Stimulated activated CD4-positive, alpha-beta T cell treated with anti-CD3 and anti-CD28 coated beads, Interleukin-4, amount 100 ng/mL, for 24 hours (primary cell): ENCODE measurements at places on chromosomes 13 and 19.

DNA sequence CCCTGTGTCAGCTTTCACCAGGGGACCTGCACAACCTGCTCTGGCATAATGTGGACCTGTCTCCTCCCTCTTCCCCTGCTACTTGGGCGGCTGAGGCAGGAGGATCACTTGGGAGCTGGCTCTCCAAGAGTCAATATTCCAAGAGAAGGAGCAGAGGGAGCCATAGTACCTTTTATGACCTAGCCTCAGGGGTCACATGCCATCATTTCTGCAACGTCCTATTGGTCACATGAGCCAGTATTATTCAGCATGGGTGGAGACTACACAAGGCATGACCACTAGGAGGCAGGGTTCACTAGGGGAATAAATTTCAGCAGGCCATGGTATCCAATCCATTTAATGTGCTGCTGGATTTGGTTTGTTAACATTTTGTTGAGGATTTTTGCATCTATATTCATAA is 12.0 kb upstream of the SHFL start:
- DNase-seq = peak; percentile 67

- DNase-seq = no peak
Observed at GRCh38 chr19:11611730-11612129, 14.4 kb downstream of the ZNF627 start.

DNA sequence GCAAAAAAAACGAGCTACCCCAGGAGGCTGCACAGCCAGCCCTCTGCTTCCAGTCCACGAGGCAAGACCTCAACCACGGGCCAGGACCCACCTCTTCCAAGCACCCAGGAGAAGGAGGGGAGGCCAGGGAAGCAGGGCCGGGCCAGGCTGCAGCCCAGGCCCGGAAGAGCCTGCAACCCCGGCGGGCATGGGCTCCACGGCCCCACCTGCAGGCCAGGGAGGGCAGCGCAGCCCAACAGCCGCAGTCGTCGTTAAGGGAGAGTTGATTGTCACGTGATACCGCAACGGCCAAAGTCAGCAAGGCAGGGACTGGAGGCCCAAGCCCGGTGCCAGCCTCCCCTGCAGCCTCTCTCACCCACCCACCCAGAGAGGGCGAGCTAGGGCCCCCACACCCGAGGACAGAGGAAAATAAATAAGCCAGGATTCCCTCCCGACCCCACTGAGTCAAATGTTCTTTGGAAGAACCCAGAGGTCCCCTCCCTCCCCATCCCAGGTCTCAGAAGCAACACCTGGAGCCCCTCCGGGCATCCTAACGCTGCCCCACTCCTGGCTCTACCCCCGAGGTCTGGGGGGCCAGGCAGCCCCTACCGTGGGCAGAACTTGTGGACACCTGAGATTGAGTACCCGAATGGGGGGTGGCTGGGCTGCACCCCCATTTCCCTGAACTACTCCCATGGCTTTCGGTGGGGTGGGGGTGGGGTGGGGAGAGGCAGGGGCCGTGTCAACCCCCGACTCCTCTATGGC is 5.2 kb upstream of the REXO1 start:
- DNase-seq = peak; percentile 83

GRCh38 chr19:47296036-47296435 is 13.6 kb upstream of the C5AR1 start:
- peak; percentile 88 for DNase-seq

- DNase-seq = no peak
Observed at GRCh38 chr13:74860789-74861188, 621.2 kb downstream of the TBC1D4 start.
